ENCODE measurements at places on chromosomes 1 and 21.

DNA sequence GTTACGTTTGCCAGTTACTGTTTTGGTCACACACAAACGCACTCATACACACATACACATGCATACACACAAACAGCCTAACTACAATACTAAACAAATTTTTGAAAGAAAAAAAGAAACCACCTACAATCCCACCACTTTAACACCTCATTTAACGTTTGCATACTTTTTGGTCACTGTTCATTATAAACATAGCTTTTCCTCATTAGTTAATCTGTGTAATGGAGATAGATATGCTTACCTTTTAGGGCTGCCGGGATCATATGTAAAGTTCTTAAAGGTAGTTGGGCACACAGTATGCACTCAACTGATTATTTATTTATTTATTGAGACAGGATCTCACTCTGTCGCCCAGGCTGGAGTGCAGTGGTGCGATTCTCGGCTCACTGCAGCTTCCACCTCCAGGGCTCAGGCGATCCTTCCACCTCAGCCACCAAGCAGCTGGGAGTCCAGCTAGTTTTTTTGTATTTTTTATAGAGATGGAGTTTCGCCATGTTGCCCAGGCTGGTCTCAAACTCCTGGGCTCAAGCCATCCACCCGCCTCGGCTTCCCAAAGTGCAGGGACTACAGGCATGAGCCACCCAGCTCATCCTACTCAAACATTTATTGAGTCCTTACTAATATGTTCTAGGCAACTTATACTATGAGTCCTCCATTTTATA lies 677 bp upstream of the BCL10 start:
- DNase-seq, result no peak

- DNase-seq, result no peak
Observed at GRCh38 chr1:94579876-94580294, 38.3 kb upstream of the F3 start.

GRCh38 chr1:79587229-79587628 lies 580.7 kb upstream of the ADGRL4 start:
- no peak for DNase-seq

DNA sequence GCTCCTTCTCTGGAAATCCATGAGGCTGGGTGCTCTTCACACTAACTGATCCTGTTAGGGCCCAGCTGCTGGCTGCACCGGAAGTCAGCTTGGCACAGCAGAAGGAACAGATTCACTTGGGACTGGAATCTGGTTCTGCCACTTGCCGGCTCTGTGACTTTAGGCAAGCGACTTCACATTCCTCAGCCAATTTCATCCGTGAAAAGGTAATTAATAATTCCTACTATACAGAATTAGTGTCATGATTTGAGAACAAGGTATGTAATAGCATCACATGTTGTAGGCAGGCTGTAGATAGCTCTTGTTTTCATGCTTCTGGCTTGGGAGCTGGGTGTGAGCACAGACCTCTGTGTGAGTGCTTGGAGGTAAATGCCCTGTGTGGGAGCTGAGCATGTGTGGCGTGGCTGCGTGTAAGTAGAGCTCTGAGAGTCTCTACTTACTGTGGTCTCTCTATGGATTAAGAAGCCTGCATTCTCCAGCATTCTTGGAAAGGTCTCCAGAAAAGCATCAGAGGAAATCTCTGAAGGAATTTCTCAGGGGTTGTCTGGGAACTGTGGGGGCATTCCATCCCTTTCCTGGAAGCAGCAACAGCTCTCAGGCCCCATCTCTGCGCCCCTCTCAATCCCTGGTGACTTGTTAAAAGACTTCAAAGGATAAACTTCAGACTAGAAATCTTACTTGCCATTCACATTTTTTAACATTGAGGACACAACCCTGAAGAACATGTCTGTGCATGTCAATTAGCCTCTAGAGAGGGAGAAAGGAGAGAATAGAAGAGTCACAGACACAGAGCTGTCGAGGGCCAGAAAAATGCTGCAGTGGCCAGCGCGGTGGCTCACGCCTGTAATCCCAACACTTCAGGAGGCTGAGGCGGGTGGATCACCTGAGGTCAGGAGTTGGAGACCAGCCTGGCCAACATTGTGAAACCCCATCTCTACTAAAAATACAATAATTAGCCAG lies 47.7 kb upstream of the PPM1J start:
- DNase-seq, result no peak

GRCh38 chr1:153432874-153433681 lies 16.8 kb downstream of the S100A7A start:
- DNase-seq, result no peak

- DNase-seq, result no peak
Observed at GRCh38 chr1:111221633-111222291, 5.8 kb upstream of the CHI3L2 start.

DNA sequence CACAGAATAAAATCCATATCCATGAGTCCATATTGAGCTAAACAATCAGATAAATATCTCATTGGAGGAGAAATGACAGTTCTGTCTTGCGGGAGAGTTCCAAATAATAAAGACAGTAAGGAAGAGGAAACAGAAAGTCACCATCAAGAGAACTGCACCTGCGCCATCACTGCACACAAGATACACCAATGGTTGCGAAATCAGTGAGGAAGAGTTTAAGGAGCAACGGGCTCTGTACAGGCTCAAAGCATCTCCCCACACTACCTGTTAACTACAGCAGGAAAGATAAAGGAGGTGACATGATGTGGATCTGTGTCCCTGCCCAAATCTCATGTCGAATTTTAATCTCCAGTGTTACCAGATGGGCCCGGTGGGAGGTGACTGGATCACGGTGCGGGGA lies 7.8 kb downstream of the C2CD2 start:
- DNase-seq, result no peak

DNA sequence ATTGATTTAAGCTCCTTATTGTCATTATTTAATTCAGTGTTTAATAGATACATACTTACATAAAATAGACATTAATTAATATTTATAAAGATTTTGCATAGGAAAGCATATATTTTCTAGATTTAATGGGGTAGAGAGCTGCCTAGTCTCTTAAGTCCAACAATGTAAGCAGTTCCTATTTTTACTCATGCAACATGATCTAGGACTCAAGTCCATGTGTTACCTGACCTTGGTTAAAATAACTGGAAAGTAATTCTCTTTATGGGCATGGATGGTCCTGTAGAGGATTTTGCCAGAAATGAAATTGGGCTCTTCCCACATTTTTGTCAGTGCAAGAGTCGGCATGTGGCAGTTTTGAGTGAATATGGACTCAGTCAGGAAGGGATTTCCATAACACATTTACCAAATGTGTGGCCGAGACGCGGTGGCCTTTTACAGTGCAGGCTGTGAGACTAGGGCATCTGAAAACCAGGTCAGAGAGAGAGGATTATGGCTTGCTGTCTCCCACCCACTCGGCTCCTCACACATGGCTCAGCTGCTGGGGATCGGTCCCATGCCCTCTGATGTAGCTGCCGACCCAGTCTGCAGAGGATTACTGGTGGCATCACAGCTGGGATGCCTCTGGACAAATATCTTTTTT lies 6.2 kb upstream of the KIF1B start:
- DNase-seq, result no peak

- no peak for DNase-seq
Observed at GRCh38 chr1:39159224-39160036, 45.1 kb upstream of the MACF1 start.
